ENCODE measurements at places on chromosomes 4 and X.

DNA sequence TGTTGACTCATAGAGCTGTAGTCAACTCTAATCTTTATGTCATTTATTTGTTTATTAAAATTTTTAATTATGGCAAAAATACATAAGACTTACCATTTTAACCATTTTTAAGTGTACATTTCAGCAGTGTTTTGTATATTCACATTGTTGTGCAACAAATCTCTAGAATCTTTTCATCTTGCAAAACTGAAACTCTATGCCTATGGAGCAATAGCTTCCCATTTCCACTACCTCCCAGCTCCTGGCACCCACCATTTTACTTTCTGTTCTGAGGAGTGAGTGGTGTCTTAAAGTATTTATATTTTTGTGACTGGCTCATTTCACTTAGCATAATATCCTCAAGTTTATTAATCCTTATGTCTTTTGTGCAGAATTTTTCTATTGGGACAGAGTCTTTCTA, 181.0 kb downstream of the GPAT3 start:
- ATAC-seq: no peak

GRCh38 chr4:134627366-134627765, 425.8 kb upstream of the PABPC4L start:
- no peak for ATAC-seq

- no peak for ATAC-seq
Observed at GRCh38 chr4:149584722-149585121, 230.9 kb downstream of the IQCM start.

- peak; percentile 89 for ATAC-seq
Observed at GRCh38 chrX:102599084-102599950, at the start of gene ARMCX5. TSS of gene ARMCX5 (plus strand) at chrX:102599515. CDS start at chrX:102602142, 2,627 bp downstream.

DNA sequence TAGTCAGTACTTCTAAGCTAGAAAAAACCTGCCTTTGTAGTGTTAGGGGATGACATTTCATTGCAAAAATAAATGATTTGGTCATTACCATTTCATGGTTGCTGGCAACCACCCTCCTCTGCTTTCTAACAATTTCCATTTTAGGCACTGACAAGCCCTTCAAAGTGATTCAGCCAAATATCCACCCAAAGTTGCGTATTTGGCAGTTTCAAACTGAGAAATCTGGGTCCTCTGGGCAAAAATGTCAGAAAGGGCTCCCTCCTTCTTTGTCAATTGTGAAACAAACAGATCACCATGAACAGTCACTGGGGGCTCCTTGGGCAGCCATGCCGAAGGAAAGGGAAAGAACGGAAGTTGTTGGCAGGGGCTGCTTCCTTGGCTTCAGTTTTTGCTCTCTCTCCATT, 33.0 kb downstream of the PLAC1 start:
- no peak for ATAC-seq
